Left kidney (tissue), 8 donors: ENCODE measurements at places on chromosomes 2 and 18. TPM values are rescaled to one million over a fixed set of nuclear protein-coding genes. Genes with fewer than 3 reads are reported as not detected.

DNA sequence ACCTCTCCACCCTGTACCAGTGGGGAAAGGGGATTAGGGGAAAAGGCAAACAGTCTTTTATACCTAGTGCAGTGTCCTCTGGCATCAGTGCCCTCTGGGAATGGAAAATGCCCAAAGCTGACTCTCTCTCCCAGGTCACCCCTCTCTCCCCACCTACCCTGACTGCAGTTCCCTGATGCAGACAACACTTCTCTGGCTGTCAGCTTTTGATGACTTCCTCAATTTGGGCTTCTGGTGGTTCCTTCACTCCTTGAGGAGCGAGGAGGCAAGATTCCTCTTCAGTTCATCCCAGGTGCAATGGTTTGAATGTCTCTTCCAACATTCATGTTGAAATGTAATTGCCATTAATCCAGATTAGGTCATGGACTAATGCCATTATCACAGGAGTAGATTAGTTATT, 19.7 kb upstream of the PPM1B start:
- DNase-seq: no peak

- DNase-seq: no peak
Measured at GRCh38 chr2:65866148-65866547, 433.7 kb upstream of the SPRED2 start.

Gene NEU4
- polyA plus RNA-seq: 1.2 TPM

DNA sequence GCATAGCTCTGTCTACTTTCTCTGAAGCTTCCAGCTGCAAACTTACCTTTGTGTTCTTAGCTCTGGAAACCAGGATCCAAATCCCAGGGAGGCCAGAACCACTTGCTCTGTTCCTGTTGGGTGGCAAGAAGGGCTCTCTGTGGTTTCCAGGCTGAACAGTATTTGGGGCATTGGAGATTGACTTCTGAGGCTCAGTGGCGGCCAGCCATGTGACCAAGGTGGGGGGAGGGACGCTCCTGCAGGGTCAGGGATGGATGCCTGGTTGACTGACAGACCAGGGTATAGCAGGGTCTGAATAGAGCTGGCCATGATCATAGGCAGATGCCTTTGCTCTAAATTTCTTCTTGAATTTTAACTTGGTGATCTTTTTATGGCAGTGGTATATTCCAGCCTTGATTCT, 15.1 kb downstream of the SLC4A5 start:
- no peak for DNase-seq

- DNase-seq: no peak
Measured at GRCh38 chr2:9847140-9847539, 3.9 kb downstream of the TAF1B start.

Gene SIGLEC15
- 0.50 TPM for polyA plus RNA-seq

Gene SNORC
- 1.6 TPM for polyA plus RNA-seq

DNA sequence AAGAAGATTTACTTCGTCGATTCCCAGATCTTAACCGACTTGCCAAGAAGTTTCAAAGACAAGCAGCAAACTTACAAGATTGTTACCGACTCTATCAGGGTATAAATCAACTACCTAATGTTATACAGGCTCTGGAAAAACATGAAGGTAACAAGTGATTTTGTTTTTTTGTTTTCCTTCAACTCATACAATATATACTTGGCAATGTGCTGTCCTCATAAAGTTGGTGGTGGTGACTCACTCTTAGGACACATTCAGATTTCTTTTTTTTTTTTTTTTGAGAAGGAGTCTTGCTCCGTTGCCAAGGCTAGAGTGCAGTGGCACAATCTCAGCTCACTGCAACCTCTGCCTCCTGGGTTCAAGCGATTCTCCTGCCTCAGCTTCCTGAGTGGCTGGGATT, 26.8 kb downstream of the MSH2 start:
- no peak for DNase-seq

DNA sequence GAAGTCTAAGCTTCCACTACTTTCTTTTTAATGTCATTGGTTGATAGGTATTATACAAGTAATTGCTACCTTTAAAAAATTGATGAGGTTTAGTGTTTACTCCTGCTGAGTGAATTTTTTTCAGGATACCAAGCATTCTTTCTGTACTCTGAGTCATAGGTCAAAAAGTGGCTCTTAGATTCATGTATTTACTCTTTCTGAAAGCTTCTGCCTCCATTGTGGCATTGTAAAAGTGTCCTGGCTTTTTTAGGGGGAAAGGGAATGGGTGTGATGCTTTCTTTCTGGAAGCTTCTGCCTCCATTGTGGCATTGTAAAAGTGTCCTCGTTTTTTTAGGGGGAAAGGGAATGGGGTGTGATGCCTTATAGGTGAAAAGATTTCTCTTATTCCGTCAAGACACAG, 286.5 kb downstream of the LPIN1 start:
- DNase-seq: no peak

Gene SEMA4F
- 6.3 TPM for polyA plus RNA-seq

Gene AGAP1
- polyA plus RNA-seq: 21.2 TPM

DNA sequence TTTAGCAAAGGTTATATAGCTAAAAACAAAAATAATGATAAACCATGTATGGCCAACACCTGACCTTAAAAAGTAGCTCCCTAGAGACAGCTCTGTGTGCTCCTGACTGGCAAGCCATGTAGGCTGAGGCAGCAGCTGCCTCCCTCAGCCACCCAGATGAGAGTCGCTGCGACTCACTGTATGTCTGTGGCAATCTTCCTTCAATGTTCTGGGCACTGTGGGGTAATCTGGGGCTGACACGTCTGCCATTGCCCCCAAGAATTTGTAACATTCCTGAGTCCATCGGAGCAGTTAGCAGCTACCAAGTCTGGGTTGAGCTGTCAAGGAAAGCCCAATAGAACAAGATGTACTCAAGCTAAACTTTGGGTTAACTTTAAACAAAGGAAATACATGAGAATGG, 106.4 kb upstream of the DAPL1 start:
- DNase-seq: no peak

DNA sequence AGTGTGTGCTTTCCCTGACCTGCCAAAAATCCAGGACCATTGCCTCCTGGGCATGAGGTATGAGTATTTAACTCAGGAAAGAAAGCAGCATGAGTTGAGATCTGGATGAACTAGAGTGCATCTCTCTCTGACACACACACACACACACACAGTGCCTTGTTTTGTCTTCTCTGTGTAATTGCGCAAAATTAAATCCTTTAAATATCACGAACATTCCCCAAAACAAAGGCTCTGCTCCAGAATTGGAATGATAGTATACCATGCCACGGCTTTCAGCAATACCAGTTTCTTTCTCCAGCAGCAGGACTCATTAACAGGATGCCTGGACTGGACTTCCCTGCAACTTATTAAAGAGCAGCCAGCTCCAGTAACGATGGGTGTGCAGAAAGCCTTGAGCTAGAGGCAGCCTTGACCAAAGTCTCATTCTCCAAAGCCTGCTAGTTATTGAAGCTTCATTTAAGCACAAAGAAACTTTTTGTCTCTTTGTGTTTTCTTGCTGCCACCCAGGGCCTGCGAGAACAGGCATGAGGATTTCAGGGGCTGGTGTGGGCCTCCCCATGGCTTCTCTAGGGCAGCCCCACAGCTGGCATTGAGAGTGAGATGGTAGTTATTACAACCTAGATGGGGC, 101.7 kb downstream of the NRP2 start:
- no peak for DNase-seq

DNA sequence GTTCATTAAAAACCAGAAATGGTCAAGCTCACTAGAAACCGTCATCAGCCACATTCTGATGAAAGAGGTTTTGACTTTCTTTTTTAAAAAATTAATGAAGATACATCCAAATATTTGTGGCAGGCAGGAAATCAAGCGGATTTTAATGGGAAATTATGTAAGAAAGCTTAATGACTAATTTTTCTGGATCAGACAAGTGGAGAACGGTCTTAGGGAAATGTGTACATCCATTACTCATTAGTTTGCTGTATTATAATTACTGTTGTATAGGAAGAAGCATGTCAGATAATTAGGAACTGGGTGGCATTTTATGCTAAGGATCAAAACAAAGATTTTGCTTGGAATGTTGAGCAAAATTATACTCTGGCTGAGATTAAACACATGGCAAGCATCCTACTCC, 39.4 kb downstream of the AGAP1 start:
- DNase-seq: no peak

GRCh38 chr2:61538920-61539520, 864 bp upstream of the XPO1 start:
- peak; percentile 50 for DNase-seq

Gene ACMSD
- 43.9 TPM for polyA plus RNA-seq

DNA sequence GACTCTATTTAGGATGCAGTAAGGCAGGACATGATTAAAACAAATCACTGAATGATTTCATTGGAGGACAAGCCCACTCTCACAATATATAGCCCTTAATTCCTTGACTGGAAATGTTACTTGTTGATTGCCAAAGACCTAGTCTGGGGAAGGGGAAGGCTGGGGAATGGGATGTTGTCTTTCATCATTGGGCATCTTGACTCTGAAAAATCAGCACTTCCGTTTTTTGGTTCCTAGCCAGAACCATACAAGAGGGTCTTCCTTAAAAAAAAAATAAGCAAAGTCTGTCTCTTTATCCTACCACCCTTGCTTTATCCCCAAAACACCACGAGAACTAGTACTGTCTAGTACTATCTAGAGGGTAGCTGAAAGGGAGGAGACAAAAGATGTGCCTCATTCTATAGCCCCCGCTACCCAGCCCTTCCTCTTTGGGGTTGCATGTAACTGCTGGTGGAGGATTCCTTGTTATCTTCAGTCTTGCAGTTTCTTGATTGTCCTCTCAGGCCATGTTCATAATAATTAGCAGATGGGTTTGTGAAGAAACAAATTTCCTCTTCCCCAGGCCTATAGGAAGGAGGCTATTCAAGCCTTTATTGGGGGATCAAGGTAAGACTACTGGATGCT, 55.8 kb downstream of the NEMP2 start:
- no peak for DNase-seq

- no peak for DNase-seq
Measured at GRCh38 chr2:25268139-25268538, 73.6 kb downstream of the DNMT3A start.

- no peak for DNase-seq
Measured at GRCh38 chr2:174952607-174953006, 52.6 kb downstream of the CHN1 start.

Gene FAM237A
- not detected for polyA plus RNA-seq
